Progenitor cell of endocrine pancreas (in vitro differentiated cells): ENCODE measurements at places on chromosomes 12 and 14. TPM values are rescaled to one million over a fixed set of nuclear protein-coding genes. Genes with fewer than 3 reads are reported as not detected.

DNA sequence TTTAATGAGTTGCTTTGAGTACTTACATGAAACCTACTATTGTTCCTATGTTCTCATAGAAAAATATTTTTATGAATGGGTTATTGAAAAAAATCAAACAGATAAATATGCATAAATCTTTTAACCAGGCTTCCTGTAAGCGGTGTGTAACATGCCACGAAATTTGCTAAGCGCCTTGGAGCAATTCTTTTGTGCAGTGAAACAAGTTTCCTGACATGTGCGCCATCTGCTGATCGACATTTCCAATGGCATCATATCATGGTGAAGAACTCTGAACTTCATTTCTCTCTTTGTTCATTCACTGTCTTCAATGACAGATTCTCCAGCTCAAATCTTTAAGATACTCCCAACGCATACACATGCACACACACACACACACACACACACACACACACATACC lies 145.6 kb upstream of the NAV3 start:
- peak; percentile 37 for DNase-seq

GRCh38 chr12:70605976-70606375 lies 31.3 kb downstream of the PTPRB start:
- no peak for DNase-seq

DNA sequence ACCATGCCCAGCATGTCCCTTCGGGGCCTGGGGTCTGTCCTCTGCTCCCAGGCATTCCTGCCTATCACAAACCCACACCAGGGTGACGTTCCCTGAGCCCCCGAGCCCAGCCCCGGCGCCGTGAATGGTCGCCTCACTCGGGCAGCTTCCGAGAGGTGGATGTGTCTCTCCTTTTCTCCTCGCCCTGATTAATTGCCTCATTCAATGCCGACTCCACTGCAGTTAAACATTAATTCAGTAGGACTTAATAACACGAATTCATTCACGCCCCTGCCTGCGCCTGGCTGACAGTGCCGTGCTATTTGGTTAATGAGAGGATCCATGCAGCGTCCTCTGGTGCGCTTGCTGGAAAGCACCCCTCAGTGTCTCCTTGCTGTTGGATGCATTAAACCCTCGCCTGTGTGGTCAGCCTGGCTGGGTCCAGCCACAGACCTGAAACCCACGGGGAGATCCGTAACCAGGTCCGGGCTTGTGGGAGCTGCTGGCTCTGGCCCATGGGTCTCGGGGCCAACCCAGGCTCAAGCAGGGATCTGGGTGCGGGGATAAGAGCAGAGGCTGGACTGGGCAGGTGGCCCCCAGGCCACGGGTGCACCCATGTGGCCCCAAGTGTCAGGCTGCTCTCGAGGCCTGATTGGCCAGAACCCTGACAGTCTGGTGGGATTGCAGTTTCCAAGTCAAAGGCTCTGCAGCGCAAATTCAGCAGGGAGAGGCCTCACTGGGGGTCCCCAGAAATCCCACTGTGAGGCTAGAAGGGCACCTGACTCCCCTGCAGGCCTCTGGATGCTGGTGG lies 55.4 kb downstream of the FBRSL1 start:
- DNase-seq: no peak

DNA sequence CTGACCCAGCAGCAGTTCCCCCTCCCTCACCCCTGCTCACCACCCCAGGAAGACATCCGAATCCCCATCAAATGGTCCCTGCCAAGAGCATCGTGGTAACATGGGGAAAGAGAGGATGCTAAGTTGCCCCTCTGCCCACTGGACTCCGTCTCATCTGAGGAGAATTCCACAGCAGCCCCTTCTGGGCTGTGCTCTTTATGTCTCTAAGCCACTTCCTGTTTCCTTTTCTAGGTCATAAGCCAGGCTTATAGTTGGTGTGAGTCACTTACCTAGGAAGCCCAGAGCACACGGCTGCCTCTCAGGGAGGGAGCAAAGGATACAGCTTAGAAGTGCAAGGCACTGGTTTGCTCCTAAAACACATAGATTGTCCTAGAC lies 76.0 kb downstream of the VCPKMT start:
- DNase-seq: no peak

DNA sequence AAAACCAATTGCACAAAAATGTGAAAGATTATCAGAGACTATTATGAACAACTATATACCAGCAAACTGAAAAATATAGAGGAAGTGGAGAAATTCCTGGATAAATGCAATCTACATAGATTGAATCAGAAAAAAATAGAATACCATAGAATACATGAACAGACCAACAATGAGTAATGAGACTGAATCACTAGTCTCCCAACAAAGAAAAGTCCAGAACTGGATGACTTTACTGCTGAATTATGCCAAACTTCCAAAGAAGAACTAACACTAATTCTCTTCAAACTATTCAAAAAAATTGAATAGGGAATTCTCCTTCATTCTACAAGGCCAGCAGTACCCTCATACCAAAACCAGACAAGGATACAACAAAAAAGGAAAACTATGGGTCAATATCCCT lies 60.6 kb downstream of the GUCY2C start:
- DNase-seq: no peak

The IFNG-AS1 gene
- total RNA-seq: not detected in 2 replicates
